ENCODE measurements at places on chromosomes 7 and 10.
A peak's percentile ranks its signal among the peaks of the same experiment; 100 is the strongest.

DNA sequence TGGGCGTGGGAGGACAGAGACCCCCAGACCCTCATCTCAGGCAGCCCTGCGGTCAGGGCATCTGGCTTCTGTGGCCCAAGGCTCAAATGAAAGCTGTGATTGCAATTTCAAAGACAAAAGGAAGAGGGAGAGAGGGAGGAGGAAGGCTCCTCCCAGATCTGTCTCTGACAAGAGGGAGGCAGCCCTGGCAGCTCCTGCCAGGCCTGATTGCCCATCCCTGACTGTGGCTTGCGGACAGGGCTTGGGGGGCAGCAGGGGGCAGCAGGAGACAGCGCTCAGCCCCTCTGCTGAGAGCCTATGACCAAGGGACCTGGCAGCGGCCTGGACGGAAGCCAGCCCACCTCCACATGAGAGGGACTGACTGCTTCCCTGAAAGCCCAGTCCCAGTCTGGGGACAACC lies 91.8 kb downstream of the PTPRN2 start:
- DNase-seq: no peak

DNA sequence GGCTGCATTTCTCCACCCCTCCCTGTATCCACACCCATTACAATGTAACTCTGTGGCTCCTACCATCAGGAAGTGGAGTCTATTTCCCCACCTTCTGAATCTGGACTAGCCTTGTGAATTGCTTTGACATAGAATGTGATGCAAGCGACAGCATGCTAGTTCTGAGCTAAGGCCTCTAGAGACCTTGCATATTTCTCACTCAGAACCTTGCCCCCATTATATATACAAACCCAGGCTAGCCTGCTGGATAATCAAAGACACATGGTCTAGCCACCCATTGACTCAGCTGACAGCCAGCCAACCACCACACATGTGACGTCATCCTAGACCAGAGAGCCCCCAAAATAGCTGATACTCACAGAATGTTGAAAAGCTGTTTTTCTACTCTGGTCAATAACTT lies 77.9 kb downstream of the CCDC71L start:
- no peak for DNase-seq

DNA sequence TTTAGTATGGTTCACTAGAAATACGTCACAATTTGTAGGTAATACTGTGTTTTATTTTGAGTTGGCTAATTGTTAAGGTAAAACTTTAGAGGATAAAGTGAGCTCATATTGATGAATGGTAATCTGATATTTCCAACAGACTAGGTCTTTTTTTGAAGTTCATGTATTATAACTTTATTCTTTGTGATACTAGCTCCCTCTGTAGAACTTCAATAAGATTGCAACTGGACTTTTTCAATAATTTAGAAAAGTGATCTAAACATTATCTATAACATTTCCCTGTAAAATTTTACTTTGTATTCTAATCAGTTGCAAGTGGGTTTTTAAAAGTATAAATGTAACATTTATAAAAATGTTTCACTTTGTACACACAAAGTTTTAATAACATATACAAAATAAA lies 83.5 kb downstream of the ADK start:
- no peak for DNase-seq

DNA sequence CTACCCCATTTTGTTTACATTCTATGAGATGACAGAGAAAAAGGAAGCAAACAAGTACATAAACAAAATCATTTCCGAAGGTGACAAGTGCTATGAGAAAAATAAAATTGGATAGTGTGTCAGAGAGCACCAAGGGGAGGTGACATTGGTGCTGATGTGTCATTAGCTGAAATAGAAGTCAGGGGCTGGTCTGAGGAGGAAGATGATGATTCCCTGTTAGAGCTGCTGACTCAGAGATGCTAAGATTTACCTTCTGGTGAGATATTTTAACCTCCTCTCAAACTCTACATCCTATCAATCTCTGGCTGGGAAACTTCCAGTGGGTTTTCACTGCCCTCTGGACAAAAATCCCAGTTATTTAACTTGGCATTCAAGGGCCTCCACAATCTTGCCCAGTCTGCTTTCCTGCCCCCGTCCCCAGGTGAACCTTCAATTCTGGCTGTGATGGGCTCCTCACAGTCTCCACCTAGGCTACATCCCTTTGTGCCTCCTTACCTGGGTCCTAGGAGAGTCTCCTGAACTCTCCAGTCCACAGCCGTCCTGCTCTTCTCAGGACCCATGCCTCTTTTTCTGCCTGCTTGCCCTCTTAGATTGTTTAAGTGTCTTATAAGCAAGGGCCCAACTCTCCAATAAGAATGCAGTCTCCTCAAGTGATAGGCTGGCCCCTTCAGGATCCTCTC lies 26.6 kb downstream of the DUSP5 start:
- no peak for DNase-seq

- peak; percentile 75 for DNase-seq
Measured at GRCh38 chr10:97016728-97017473, 168.9 kb downstream of the SLIT1 start.

GRCh38 chr7:139453673-139454321 lies 29.7 kb downstream of the KLRG2 start:
- DNase-seq: no peak

DNA sequence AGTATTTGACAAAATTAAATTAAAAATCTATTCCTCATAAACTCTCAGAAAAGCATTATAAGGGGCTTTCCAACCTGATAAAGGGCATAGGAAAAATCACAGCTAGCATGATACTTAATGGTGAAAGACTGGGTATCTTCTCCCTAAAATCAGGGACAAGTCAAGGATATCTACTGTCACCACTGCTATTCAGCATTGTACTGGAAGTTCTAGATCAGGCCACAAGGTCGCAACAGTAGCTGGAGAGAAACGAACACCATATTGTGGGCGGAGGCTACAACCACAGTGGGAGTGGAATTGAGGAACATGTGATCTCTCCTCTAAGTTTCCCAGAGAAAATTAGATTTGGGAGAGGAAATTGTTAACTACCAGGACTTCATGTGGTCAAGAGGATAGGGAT lies 70.0 kb upstream of the NAMPT start:
- DNase-seq: no peak

GRCh38 chr10:75049316-75050148 lies 61.9 kb upstream of the SAMD8 start:
- DNase-seq: no peak

- no peak for DNase-seq
Measured at GRCh38 chr7:45567713-45568112, 6.5 kb upstream of the ADCY1 start.
